ENCODE measurements at places on chromosomes 6 and 20.
A peak's percentile ranks its signal among the peaks of the same experiment; 100 is the strongest.

DNA sequence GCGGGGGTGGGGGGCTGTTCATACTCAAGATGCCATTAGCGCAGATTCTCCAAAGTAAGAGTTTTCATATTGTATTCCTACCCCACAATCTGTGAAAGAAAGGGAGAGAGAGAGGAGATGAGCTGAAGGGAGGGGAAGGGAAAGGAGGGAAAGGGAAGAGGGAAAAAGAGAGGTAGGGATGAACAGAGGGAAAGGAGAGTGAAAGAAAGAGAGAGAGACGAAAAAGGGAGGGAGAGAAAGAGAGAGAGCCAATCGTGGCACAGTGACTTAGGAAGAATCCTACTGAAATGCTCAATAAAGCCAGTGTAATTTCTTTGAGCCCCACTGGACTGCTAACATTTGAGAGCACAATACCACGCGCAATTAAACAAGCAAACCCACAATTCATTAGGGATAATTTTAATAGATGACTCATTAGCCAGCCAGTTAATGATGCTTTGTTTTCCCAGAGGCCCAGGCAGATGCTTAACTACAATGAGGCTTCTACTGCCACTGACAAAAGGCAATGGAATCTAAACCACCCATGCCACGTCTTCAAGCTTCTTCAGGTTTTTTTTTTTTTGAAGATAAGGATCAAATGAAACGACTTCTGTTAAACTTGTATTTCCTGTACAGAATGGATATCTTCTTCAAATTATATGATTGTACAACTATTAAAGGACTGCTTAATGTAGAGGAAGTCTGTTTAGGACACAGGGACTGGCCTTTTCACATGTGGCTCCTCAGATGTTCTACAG, 306.8 kb downstream of the FOXC1 start:
- no peak for DNase-seq

- DNase-seq: no peak
Observed at GRCh38 chr6:116429111-116429510, 32.1 kb upstream of the CALHM6 start.

- DNase-seq: no peak
Observed at GRCh38 chr6:6350696-6351095, 30.2 kb upstream of the F13A1 start.

- no peak for DNase-seq
Observed at GRCh38 chr6:106087548-106088325, 1.6 kb downstream of the PRDM1 start.

- peak; percentile 52 for DNase-seq
Observed at GRCh38 chr6:87078983-87079616, 15.8 kb downstream of the CGA start.

- no peak for DNase-seq
Observed at GRCh38 chr6:167936051-167936450, 61.4 kb upstream of the KIF25 start.

- DNase-seq: no peak
Observed at GRCh38 chr6:68834551-68834950, 199.5 kb downstream of the ADGRB3 start.

DNA sequence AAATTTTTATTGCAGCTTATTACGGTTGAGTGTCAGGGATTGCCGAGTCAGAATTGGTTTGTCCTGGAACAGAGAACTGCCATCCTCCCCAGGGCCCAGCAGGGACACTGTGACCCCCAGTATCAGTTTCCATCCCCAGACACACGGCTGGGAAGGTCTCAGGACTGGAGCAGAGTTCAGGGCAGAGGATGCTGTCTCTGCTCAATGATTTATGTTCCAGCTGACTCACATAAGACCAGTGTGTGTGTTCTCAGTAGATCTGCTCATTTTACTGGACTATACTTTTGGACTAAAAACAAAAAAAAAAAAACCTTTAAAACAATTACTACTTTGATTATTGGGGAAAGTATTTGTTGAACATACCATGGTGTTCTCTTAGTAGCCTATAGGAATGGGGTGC, 44.2 kb downstream of the FNDC1 start:
- no peak for DNase-seq

GRCh38 chr20:23027721-23028120, 7.4 kb upstream of the SSTR4 start:
- DNase-seq: no peak

Data from activated T-cell treated with anti-CD3 and anti-CD28 coated beads, Interleukin-2, amount 50 U/mL, for 72 hours (primary cell).